ENCODE measurements at places on chromosomes 3 and 15. TPM values are rescaled to one million over a fixed set of nuclear protein-coding genes. Genes with fewer than 3 reads are reported as not detected.

DNA sequence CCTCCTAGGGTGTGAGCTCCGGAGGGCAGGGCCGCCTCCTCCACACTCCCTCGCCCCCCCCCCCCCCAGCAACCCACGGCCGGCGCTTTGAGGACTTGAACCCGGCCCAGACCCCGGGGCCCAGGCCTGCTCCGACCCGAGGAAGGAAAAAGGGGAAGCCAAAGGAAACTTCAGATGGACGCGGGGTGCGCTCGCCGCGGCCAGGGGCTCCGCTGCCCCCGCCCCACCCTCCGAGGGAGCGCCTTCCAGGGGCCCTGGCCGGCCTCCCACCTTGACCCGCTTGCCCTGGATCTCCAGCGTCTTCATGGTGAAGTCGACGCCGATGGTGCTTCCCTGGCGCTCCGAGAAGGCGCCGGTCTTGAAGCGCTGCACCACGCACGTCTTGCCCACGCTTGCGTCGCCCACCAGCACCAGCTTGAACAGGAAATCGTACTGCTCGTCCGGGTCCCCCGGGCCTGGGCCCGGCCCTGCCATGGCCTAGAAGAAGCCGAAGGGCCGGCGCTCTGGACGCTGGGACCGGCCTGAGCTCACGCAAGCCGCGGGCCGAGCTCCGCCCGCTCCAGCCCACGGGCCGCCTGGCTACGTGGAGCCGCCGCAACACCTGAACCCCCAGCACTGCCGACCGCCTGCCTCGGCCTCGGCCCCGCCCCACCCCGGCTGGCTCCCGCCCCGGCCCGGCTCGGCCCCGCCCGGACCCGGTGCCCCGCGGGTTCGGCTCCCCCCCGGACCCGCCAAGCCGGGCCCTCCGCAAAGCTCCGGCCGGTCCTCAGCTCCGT is 400 bp downstream of the RAB43 start:
- H3K4me1 ChIP-seq: peaks cover 48% of the 10 kb centered on the region
- H3K27ac ChIP-seq: peak overlapping the region; percentile 96
- DNase-seq: peak; percentile 57
- peaks cover 47% of the 10 kb centered on the region for H3K36me3 ChIP-seq
- H3K27me3 ChIP-seq: no peaks in the 10 kb centered on the region
- H3K4me3 ChIP-seq: peak overlapping the region; percentile 84

The POLQ gene
- total RNA-seq: 35.6 TPM

DNA sequence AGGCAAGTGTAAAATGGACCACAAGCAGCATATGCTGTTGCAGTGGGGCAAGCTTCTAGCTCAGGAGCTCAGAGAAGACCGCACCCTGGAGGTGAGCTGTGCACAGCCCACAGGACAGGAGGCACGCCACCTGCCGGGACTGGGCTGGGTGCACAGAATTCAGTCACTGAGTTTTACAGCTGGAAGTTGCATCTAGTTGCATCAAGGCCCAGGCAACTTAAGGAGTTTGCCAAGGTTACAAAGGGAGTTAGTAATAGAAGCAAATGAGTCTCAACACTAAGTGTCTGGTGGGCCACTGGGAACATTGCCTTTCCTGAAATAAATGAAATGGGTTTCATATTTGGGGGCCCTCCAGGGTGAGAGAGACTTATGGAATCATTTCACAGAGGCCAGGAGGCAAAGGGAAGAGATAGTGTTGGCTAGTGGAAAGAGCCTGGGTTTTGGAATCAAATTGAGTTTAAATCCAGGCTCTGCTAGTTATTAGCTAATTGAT is 36.0 kb upstream of the TIMP4 start:
- H3K27ac ChIP-seq: no peak overlapping the region
- H3K4me3 ChIP-seq: no peak overlapping the region
- DNase-seq: peak; percentile 33

DNA sequence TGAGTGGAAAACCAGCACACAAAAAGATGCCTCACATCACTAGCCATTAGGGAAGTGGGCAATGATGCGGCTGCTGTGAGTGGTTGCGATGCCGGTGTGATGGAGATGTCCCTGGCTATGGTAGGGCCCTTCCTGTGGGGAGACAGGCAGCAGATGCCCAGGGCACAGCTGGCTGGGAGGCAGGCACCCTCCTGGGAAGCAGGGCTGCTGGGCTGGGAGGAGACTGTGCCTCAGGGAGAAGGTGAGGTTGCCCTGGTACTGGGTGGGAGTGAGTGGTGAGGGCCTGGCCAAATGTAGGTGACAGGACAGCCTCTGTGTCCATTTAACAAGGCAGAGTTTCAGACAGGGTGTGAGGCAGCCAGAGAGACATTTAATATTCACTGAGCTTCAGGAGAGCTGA is 335.6 kb downstream of the OCA2 start:
- no peak overlapping the region for H3K4me3 ChIP-seq
- no peak for DNase-seq
- no peaks in the 10 kb centered on the region for H3K36me3 ChIP-seq
- H3K27ac ChIP-seq: no peak overlapping the region

- DNase-seq: no peak
- no peak overlapping the region for H3K27ac ChIP-seq
- H3K4me1 ChIP-seq: no peaks in the 10 kb centered on the region
- no peaks in the 10 kb centered on the region for H3K27me3 ChIP-seq
- H3K36me3 ChIP-seq: no peaks in the 10 kb centered on the region
- H3K4me3 ChIP-seq: no peak overlapping the region
Observed at GRCh38 chr3:154872696-154873095, 207.4 kb upstream of the MME start.

DNA sequence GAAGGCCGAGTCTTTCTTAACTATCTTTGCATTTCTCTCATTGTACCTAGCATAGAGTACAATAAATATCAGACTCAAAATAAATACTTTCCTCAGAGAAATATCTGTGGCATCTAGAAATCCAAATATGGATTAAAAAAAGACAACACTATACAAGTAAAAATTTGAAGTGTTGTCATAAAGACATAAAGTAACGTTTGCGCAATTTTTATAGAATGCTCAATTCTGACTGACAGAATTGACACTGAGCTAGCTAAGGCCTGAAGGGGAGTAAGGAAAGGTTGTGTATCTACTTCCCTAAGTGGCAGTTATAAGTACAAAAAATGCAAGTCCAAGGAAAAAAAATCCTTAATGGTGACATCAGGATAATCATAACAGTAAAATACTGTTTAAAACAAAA is 1.1 kb downstream of the SEC11A start:
- H3K36me3 ChIP-seq: peaks cover 30% of the 10 kb centered on the region
- H3K27me3 ChIP-seq: no peaks in the 10 kb centered on the region
- DNase-seq: no peak
- H3K4me1 ChIP-seq: peaks cover 50% of the 10 kb centered on the region
- H3K4me3 ChIP-seq: peak overlapping the region; percentile 95

DNA sequence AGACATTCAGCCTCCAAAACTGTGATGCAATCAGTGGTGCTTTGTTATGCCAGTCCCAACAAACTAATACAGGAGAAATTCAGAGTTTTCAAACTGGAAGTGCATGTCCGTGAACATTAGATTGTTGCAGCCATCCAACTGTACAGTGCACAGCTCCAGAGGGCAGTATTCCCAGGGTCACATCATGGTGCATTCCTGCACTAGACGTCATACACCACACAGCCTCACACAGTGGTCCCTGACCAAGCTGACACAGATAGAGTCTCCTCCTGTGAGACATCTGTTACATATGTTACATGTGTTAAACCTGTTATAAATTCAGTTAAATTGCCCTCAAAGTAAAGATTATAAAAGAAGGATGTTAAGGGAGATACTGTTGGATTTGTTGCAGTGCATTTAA is 209.0 kb downstream of the LRRN1 start:
- no peak overlapping the region for H3K27ac ChIP-seq
- H3K4me3 ChIP-seq: no peak overlapping the region
- H3K4me1 ChIP-seq: no peaks in the 10 kb centered on the region
- no peaks in the 10 kb centered on the region for H3K36me3 ChIP-seq

The CCDC54 gene
- total RNA-seq: not detected

DNA sequence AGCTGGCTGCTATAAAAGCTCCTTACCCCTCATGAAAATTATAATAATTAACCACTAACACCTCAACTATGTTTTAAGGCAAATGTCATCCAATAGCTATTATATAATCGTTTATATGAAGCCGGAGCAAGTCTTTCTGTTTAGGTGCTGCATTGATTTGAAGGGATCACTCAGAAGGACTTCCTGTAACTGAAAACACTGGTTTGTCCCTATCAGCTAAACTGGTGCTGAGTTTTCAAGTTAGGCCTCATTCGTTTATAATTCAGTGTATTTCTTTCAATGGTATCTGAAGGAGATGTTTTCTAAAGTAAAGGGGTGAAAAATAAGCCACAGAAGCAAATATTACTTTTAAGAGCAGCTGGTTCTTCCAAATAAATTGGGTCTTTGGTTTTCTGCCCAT is 14.2 kb downstream of the MEIS2 start:
- no peaks in the 10 kb centered on the region for H3K36me3 ChIP-seq
- H3K27me3 ChIP-seq: no peaks in the 10 kb centered on the region
- H3K4me1 ChIP-seq: no peaks in the 10 kb centered on the region
- no peak overlapping the region for H3K4me3 ChIP-seq
- no peak for DNase-seq
- H3K27ac ChIP-seq: no peak overlapping the region

DNA sequence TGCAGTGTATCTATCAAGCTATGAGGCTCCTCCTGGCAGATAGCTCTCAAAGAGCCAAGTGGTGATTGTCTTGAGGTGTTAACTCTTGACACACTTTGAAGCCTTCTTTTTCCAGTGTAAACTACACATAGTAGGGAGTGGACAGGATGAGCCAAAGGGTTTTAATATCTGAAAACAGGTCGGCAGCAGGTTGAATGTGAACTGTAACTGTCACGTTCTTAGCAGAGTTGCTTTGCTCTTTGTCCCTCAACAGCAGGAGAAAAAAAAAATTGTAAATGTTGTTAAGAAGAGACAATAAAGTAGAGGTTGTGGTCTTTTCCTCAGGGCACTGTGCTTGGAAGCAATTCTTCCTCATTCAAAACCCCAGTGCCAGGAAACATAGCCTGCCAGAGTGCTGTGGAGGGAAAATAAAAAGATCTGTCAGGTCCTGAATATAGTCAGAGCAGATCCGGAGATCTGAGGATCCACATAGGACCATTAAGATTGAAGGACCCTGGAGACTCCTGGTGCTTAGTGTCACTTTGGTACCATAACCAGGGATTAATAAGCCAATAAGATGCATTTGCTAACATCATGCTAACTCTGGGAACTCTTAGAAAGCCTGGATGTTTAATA is 229.7 kb downstream of the NAALADL2 start:
- H3K27ac ChIP-seq: no peak overlapping the region
- DNase-seq: no peak
- no peaks in the 10 kb centered on the region for H3K27me3 ChIP-seq
- no peaks in the 10 kb centered on the region for H3K4me1 ChIP-seq
- H3K36me3 ChIP-seq: no peaks in the 10 kb centered on the region

DNA sequence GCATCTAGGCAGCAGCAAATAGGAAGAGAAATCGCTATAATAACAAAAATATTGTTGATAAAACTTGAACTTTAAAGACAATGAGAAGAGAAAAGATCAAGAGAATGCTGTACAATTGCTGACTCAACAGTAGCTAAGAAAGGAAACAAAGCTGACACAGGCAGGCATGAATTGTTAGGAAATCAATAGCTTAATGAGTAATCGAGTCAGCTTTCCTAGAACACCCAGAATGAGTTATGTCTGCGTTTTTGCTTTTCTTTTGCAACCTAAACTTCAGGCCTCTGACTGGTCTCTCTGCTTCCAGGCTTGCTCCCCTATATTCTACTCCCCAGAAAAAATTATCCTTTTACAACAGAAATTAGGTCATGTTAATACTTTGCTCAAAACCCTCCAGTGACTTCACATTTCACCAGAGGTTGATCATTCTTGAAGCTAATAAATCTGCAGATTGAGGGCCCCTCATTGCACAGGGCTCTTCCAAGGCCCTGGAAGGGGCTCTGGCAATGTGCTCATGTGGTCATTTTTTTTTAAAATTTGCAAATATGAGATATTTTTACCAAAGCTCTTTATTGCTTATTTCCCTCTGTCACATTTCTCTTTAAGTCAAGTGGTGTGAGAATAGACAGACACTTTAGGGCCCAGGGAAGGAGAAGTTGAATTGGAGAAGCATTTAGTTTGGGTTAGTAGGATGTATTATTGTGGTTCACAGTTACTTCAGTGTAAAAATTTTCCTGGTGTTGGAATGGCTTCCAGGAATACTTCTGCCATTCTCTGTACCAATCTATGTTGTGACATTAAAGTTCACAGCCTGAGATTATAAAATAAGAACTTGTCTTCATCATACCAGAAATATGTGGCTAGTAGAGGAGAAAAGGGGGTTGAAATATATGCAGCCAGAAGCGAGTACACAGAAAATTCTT is 116.3 kb downstream of the TMCO5A start:
- no peaks in the 10 kb centered on the region for H3K4me1 ChIP-seq
- H3K4me3 ChIP-seq: no peak overlapping the region
- no peaks in the 10 kb centered on the region for H3K36me3 ChIP-seq
- H3K27ac ChIP-seq: no peak overlapping the region
- DNase-seq: no peak

- H3K27ac ChIP-seq: no peak overlapping the region
- H3K27me3 ChIP-seq: no peaks in the 10 kb centered on the region
- H3K4me1 ChIP-seq: peaks cover 57% of the 10 kb centered on the region
- DNase-seq: no peak
- no peak overlapping the region for H3K4me3 ChIP-seq
Observed at GRCh38 chr15:59801649-59802048, 112.5 kb upstream of the BNIP2 start.

GRCh38 chr15:28273468-28273867 is 48.5 kb downstream of the HERC2 start:
- H3K27me3 ChIP-seq: no peaks in the 10 kb centered on the region
- no peaks in the 10 kb centered on the region for H3K4me1 ChIP-seq
- DNase-seq: no peak
- no peak overlapping the region for H3K4me3 ChIP-seq

DNA sequence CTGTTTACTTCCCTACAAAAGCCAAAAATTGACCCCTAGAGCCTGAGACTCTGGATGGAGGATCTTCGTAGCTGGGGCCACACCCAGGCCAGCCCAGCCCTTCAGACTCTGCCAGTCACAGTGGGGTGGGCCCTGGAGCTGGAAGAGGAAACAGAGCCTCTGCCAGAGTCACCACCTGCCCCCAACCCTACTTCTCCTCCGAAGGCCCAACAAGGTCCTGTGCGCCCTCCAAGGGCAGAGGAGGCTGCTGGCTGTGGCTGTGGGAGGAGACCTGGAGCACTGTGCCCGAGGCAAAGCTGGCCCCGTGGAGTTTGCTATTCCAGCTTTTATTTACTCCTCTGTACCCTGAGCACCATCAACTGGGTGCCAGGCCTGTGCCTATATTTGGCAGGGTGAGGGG is 19.0 kb downstream of the CISH start:
- peaks cover 35% of the 10 kb centered on the region for H3K36me3 ChIP-seq
- no peaks in the 10 kb centered on the region for H3K27me3 ChIP-seq
- peak overlapping the region; percentile 98 for H3K27ac ChIP-seq
- H3K4me3 ChIP-seq: peak overlapping the region; percentile 58
- DNase-seq: no peak

DNA sequence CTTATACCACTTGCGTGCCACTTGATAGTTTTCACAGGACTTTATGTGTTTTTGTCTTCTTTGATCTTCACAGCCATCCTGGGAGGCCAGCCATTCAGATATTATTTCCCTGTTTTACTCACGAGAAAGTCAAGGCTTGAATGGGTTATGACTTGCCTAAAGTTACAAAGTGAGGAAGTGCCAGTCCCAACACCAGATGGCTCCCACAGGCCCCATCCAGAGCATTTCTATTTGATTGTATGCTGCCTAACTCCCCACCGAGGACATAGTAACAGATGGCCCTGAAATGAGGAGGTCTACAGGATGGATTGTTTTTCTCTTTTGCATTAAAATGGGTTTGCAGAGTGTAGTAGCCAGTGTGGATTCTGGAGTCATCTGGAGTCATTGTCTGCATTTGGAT is 74.5 kb downstream of the SPTSSB start:
- H3K4me1 ChIP-seq: no peaks in the 10 kb centered on the region
- peaks cover 23% of the 10 kb centered on the region for H3K27me3 ChIP-seq
- DNase-seq: no peak
- H3K4me3 ChIP-seq: no peak overlapping the region

All from activated CD8-positive, alpha-beta T cell treated with anti-CD3 and anti-CD28 coated beads, Interleukin-2, amount 10 ng/mL, durations not matched to agents 7 days and 5 days (primary cell).